Stimulated activated CD4-positive, alpha-beta T cell treated with anti-CD3 and anti-CD28 coated beads, Interleukin-2, amount 100 ng/mL, for 48 hours (primary cell): ENCODE measurements at places on chromosomes 3 and 15.
A peak's percentile ranks its signal among the peaks of the same experiment; 100 is the strongest.

DNA sequence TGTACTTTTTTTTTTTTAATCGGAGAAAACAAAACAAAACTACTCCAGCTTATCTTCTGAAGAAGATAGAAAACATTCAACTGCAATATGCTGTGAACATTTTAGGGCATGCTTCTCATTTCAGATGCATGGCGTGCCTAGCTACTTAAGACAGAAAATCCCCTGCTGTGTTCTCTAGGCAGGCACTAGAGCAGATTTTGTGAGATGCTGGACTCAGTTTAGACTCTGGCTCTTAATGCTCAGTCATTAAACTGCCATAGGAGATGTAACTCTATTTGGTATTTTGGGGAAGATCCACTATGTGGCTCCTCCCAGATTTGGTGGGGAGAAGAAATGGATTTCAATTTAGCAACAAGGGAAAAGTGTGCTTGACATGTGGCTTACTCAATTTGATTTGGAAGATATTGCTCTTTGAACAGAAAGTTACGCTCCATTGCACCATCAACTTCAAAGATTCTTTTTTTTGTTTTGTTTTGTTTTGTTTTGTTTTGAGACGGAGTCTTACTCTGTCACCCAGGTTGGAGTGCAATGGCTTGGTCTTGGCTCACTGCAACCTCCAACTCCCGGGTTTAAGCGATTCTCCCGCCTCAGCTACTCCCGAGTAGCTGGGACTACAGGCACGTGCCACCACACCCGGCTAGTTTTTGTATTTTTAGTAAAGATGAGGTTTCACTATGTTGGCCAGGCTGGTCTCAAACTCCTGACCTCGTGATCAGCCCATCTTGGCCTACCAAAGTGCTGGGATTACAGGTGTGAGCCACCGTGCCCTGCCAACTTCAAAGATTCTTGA lies 62.0 kb upstream of the LEKR1 start:
- no peak for DNase-seq

DNA sequence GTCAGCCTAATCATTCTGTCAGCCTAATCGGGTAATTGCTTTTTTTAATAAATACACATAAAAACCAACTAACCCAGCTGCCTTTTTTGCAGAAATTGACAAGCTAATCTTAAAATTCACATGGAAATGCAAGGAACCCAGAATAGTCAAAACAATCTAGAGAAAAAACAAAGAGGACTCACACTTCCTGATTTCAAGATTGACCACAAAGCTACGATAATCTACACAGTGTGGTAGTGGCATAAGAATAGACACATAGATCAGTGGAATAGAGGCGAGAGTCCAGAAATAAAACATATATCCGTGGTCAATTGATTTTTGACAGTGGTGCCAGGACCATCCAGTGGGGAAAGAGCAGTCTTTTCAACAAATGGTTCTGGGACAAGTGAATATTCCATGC lies 2.4 kb upstream of the C3orf20 start:
- no peak for DNase-seq

- no peak for DNase-seq
Measured at GRCh38 chr15:74809956-74810355, 2.7 kb upstream of the LMAN1L start.

GRCh38 chr15:94306700-94307650 lies 75.6 kb downstream of the MCTP2 start:
- no peak for DNase-seq

DNA sequence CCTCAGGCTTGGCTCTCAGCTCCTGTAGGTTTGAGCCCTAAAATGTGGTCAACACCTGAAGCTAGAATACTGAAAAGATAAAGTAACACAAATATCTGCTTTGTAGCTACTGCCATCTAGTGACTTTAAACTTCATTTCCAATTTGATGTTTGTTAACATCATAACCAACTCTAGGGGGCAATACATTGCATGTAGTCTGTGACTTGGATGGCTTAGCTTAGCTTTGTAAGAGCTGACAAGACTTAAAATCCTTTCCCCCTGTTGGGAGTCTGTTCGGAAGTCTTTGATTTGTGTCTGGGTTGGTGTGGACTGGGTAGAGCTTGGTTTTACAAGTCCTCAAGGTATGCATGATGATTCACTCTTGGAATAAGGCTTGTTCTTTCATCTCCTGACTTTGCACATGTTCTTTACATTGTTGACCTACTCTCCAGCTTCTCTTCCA lies 51.7 kb downstream of the SCN11A start:
- no peak for DNase-seq

- no peak for DNase-seq
Measured at GRCh38 chr3:140505213-140505612, 172.7 kb upstream of the TRIM42 start.

- no peak for DNase-seq
Measured at GRCh38 chr15:24761704-24762302, 86.2 kb downstream of the NPAP1 start.

- no peak for DNase-seq
Measured at GRCh38 chr15:58830556-58830955, 59.5 kb downstream of the MINDY2 start.

GRCh38 chr3:63931290-63931689 lies 19.1 kb upstream of the SCAANT1 start:
- DNase-seq: no peak

- DNase-seq: no peak
Measured at GRCh38 chr3:169658311-169658931, 5.1 kb downstream of the MECOM start.

- peak; percentile 86 for DNase-seq
Measured at GRCh38 chr3:171459942-171460724, at the start of gene TNIK. Gene TNIK, minus strand, starts transcription at chr3:171460405. Its CDS starts 342 bp downstream, at chr3:171460063.

- no peak for DNase-seq
Measured at GRCh38 chr3:54434756-54435155, 312.4 kb downstream of the CACNA2D3 start.

DNA sequence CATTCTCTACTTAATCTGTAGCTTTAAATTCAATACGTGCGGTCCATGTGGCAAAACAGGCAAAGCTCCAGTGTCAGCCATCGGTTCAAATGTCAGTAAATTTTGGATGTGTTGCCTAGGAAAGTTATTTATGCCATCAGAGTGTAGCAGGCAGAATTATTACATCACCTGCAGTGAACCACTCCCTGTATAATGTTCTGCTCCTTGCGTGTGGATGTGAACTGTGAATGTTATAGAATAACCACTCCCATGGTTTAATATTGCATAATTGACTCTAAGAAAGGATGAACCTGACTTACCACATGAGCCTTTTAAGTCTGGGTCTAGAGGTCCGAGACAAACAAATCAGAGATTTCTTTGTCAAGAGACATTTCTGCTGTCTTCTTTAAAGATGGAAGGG lies 145.5 kb downstream of the GOLIM4 start:
- no peak for DNase-seq

DNA sequence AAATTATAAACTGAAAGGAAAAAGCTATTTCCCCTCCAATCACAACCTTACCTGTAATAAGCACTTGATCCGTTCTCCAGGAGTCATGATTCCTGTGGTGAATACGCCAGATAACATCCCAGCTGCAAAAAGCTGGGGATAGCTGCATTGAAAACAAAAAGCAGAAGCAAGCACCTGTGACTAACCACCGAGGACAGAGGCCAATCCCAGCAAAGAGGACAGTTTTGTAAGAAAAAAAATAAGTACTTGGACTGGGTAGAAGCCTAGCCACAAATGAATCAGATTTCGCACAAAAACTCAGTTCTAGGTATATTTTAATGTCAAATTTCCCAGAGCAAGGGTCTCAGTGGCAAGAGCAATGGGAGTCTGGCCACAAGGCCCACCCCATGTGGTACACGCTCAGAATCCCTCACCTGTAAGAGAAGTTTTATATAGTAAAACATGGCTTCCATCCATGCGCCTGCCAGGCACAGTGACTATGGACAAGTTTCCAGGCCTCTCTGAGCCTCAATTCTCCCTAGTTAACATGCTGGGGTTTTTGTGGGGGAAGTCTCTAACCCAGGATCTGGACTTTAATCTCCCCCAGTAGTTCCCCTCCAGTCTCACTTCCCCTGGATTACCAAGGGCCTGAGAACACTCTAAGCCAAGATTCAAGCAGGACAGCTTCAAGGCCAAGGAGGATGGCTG lies 19.2 kb downstream of the SLC25A20 start:
- DNase-seq: no peak

- no peak for DNase-seq
Measured at GRCh38 chr3:184572633-184573270, 11.2 kb downstream of the EPHB3 start.

GRCh38 chr3:151445273-151446001 lies 15.4 kb downstream of the IGSF10 start:
- DNase-seq: no peak
